ENCODE measurements at places on chromosomes 2 and 18. TPM values are rescaled to one million over a fixed set of nuclear protein-coding genes. Genes with fewer than 3 reads are reported as not detected.

GRCh38 chr2:31811482-31811881, 199.3 kb downstream of the MEMO1 start:
- no peak for DNase-seq

GRCh38 chr18:56235481-56236013, 402.8 kb downstream of the TXNL1 start:
- DNase-seq: no peak

DNA sequence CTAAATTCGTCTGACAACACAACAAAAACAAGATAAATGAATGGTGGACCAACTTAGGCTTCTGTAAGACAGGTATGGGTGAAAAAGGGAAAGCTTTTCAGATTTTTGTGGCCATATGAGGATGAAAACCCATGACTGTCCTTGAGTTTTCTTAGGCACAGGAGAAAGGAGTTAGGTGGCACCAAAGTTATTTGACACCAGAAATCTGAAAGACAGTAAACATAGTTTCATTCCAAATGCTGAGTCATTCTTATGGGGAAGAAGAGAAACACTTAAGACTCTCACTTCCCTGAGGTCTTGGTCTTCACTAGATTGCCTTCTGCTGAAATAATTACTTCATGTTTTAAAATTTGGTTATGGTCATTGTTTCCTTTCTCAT, 5.2 kb upstream of the GPD2 start:
- DNase-seq: no peak

GRCh38 chr2:47735912-47736311, 47.0 kb upstream of the MSH6 start:
- DNase-seq: no peak

DNA sequence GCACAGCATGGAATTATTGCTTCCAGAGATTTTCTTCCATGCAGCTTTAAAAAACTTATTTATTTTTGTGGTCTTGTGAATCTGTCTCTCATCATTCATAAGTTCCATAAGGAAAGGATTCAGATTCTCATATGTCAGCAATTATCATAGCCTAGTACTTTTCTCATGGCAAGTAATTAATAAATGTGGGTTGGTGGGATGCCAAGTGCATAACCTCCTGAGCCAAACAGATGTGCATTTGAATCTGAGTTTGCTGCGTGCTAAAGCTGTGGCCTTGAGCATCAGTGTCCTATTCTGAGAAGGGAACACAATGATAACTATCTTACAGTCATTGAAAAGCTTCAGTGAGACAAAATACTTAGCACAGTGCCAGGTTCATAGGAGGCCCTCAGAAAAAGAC, 331.9 kb downstream of the PDE11A start:
- no peak for DNase-seq

DNA sequence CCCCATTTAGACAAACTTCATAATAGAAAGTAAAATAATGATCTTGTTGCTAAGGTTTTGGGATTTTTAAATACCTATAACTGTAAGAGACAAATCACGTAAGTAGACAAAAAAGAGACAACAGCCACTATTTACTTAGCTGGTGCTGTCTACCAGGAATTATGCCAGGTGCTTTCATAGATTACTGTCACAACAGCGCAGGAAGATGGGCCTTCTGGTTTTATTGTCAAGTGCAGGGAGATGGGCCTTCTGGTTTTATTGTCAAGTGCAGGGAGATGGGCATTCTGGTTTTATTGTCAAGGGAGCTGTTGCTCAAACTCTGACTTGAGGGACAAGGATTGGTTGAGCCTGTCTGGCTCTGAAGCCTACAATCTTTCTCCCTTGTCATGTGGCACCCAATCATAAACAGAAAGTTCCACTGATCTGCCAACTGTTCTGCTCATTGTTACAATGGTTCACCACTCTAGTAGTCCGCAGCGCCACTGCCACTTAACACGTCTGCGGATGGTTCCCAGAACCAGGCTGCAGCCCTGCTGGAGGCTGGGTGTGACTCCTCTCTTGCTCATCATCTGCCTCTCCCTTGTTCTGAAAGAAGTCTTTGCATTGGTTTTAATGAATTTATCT, 95.0 kb downstream of the RNF144A start:
- DNase-seq: peak; percentile 58

GRCh38 chr2:226660526-226660925, 139.1 kb downstream of the IRS1 start:
- DNase-seq: peak; percentile 54

- no peak for DNase-seq
These were observed 823 bp downstream of the PARD3B start for GRCh38 chr2:204545861-204546735.

Gene PLEK
- 7.3 TPM for total RNA-seq

DNA sequence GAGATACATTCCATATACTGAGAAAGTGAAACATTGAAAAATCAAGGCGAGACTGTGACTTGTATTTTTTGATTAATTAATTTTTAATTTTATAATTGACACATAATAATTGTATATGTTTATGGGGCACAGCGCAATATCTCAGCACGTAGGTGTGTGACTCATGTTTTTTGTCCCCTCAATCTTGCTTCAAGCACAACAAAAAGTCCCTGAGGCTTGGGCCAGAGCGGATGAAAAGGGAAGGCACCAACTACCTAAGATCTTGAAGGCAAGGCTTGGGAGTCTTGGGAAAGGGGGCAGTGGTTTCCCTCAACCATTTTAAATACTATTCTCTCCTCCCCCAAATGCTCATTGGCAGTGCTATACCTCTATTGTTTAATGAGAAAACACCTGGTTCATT, 9.9 kb downstream of the SGPP2 start:
- no peak for DNase-seq

DNA sequence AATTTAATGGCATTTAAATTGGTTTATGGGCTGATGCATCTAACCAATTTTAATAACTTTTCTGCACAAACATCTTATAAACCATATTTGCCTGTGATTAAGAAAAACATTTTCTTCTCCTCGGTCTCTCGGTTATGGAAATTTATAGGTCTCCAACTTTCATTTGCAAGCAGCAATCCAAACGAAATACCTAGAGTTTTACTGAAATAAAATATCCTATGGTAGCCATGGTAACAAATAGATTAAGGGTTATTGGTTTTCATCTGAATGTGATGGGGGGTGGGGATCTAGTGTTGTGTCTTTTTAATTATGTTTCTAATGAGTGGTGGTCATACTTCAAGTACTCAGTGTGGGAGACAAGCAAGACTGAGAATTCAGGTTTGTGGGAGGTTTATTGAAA, 2.9 kb downstream of the KLHL29 start:
- DNase-seq: no peak

Gene HOXD12
- not detected for total RNA-seq

GRCh38 chr2:178101321-178102079, 10.7 kb upstream of the RBM45 start:
- no peak for DNase-seq

GRCh38 chr2:67974559-67975430, 88.0 kb downstream of the C1D start:
- DNase-seq: peak; percentile 63

Gene NFATC1
- total RNA-seq: 18.9 TPM

- DNase-seq: no peak
These were observed 66.2 kb downstream of the APOB start for GRCh38 chr2:20977520-20978180.

Gene MOGAT1
- 0.47 TPM for total RNA-seq

GRCh38 chr2:197296835-197297234, 13.7 kb downstream of the ANKRD44 start:
- DNase-seq: no peak

GRCh38 chr2:196737046-196737445, 62.4 kb downstream of the GTF3C3 start:
- DNase-seq: no peak

- no peak for DNase-seq
These were observed 10.0 kb downstream of the WIPF1 start for GRCh38 chr2:174587579-174587978.

DNA sequence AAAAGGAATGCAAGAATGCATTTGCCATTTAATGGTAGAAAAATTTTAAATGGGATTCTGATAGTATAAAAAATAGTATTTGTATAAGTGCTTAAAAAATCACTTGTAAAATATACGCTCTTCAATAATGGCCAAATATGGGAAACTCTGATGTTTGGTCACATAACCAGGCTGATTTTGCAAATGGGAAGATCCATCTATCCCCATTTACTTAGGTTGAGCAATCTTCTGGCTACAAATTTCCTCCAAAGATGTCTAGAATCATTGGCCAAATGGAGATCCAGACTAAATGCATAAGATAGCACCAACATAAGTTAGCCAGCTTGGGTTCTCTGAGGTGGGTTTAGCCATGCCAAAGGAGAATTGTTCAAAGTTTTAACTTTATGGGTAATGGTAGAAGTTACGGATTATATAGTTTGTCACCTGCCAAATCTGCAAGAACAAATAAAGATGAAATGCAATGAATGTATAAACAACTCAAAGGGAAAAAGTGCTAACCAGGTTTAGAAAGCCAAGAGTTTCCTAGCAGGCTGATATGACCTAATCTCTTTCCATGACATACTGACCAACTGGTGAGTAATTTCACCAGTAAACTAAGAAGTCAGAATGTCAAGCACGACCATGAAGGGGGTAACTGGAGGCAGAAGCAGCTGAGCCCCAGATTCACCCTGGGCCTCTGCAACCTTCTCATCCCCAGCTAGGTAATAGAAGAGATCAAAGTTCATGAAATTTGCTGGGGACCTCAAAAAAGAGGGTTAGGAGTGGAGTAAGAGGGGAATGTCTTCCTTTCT, 10.0 kb downstream of the RHOB start:
- no peak for DNase-seq

Gene ALPP
- total RNA-seq: not detected

Gene CDH19
- total RNA-seq: 68.7 TPM

Gene NAT8
- not detected for total RNA-seq

DNA sequence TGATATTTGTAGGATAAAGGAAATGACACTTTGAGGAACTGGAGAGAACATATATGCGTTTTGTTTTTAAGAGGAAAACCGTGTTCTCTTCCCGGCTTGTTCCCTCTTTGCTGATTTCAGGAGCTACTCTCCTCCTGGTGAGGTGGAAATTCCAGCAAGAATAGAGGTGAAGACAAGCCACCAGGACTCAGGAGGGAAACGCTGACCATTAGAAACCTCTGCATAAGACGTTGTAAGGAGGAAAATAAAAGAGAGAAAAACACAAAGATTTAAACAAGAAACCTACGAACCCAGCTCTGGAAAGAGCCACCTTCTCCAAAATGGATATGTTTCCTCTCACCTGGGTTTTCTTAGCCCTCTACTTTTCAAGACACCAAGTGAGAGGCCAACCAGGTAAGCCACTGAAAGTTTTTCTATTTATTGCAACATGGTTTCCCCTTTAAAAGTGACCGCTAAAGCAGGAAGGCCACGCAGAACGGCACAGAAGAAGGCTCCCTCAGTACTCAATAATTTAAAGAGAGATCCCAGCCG, 735 bp downstream of the NRP2 start:
- DNase-seq: no peak

- no peak for DNase-seq
These were observed 95.7 kb upstream of the LINC00305 start for GRCh38 chr18:64244571-64244970.

DNA sequence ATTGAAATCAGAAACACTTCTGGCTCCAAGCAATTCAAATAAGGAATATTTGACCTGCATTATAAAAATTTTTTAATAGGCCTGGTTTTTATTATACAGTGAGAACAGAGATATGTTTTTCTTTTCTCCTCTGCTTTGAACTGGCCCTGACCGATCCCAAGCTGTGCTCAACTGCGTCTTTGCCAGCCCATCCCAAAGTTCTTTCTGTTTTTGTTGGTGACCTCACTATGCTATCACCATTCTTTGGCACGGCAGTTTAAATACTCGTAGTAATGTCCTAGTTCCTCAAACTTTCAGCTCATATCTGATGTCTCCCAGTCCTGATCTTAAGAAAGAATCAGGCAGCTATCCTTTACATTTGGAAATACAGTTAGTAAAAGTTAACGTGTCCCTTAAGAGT, 42.3 kb upstream of the NETO1 start:
- no peak for DNase-seq

Gene GDF7
- 4.8 TPM for total RNA-seq

DNA sequence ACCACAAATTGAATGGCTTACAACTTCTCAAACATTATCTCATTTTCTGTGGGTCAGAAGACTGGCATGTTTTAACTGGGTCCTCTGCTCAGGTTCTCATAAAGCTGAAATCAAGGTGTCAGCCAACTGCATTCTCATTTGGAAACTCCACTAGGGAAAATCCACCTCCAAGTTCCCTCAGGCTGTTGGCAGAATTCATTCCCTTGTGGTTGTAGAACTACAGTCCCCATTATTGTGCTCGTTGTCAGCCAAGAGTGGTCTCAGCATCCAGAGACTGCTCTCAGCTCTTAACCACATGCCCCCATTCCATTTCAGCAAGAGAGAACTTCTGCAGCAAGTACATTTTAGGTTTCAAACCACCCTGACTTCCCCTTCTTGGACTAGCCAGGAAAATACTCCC, 12.2 kb downstream of the NOL4 start:
- no peak for DNase-seq

Gene QPCT
- total RNA-seq: 2.5 TPM

- DNase-seq: no peak
These were observed 27.0 kb downstream of the IRS1 start for GRCh38 chr2:226772389-226773179.

DNA sequence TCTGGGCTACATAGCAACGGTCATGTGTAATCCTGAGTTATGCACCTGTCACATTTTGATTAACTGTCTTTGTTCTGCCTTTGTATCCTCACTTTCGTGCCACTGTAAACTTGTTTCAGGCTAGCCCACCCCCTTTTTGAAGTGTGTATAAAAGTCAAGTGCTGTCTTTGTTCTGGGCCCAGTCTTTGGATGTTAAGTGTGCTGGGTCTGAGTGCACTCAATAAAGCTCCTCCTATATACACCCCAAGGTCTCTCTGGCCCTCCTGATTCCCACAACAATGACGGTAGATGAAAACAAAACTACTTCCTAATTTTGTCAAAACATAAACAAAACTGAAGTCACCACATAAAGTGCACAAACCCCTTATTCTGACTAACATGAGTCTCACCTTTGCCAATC, 633.4 kb downstream of the DSC3 start:
- DNase-seq: no peak

- no peak for DNase-seq
These were observed 227.2 kb upstream of the KLHL29 start for GRCh38 chr2:23157812-23158211.

GRCh38 chr2:207873794-207874193, 104.1 kb upstream of the FZD5 start:
- DNase-seq: no peak

DNA sequence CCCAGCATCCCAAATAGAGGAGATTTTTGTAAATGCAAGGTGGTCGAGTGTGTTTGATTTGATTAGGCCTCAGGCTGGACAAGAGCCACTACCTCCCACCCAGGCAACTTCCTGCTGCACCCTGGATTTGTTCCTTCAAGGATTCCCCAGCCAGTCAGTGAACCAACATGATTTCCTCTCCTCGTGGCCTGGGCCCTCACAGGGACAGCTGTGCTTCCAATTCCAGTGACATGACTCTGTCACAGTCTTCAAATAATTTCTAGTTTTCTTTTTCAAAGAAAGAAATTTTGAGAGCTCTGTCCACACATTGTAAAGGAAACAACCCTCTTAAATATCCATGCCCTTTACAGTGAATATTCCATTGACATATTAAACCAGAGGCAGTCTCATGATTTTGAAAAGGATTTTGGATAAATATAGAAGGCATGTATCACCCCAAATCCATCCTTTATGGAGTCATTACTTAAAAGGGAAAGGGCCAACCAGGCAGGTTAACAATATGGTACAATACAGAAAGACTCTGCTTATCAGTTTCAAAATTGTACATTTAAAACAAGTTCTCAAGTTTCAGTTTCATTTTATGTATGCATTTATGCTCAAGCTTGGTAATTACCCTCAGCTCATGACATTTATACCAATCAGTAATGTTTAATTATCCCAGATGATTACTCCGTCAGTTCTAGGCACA, 121.3 kb upstream of the FOSL2 start:
- no peak for DNase-seq

Gene PPIL3
- total RNA-seq: 25.9 TPM
